ENCODE measurements at places on chromosomes 12 and 14.

GRCh38 chr12:64383675-64384074 is 6.9 kb downstream of the C12orf56 start:
- no peak for DNase-seq

GRCh38 chr12:6250343-6250742 is 50.1 kb downstream of the CD9 start:
- DNase-seq, result no peak

DNA sequence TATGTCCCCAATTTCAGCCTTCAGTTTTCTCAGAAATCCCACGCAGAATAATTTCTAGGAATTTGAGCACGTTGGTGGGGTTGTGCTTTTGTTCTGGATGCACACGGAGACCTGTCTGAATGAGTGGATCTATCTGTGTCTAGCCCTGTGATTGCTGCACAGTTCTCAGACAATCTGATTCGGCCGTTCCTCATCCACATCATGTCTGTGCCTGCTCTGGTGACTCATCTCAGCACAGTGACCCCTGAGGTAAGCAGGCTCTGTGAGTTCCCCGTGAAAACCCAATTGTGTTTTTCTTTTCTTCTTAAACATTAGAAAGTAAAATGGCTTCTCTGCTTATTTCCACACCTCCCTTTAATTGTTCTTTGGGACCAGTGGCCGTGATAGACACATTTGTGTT is 20.2 kb downstream of the UBE3B start:
- no peak for DNase-seq

DNA sequence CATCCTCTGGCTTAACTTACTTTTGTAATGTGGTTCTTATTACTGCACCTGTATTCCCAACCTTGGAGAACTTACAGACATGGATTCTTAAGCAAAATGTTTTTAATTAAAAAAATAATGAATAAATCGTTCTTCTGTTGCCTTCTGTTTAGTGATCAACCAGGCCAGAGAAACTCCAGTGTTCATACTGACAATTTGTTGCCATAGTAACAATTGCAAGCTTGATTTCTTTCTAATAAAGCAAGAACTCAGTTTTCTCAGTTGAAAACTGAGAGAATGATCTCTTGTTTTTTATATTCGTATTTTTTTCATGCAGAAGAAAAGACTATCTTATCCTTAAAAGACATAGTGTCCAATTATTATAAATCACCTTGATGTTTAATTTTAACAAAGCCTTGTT is 106.5 kb upstream of the LMNTD1 start:
- no peak for DNase-seq

DNA sequence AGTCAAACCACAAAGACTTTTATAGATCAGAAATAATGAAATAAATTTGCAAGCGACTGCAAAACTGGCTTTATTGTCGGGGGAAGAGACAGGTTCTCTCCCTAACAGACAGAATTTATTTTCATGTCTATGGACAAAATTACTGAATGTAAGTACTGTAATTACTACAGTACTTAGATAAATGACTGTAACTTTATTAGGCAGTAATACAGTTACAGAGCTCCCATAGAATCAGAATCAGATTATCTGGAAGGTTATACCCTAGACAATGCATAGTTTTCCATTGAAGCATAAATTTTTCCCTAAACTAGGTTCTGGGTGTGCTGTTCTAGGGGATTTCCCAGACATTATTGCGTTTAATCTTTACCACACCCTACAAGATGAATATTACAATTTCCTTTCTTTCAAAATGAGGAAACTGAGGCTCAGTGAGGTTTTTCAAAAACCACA is 114.2 kb downstream of the C12orf75 start:
- no peak for DNase-seq

- DNase-seq, result no peak
Observed at GRCh38 chr14:53035336-53036210, 84.7 kb upstream of the FERMT2 start.

DNA sequence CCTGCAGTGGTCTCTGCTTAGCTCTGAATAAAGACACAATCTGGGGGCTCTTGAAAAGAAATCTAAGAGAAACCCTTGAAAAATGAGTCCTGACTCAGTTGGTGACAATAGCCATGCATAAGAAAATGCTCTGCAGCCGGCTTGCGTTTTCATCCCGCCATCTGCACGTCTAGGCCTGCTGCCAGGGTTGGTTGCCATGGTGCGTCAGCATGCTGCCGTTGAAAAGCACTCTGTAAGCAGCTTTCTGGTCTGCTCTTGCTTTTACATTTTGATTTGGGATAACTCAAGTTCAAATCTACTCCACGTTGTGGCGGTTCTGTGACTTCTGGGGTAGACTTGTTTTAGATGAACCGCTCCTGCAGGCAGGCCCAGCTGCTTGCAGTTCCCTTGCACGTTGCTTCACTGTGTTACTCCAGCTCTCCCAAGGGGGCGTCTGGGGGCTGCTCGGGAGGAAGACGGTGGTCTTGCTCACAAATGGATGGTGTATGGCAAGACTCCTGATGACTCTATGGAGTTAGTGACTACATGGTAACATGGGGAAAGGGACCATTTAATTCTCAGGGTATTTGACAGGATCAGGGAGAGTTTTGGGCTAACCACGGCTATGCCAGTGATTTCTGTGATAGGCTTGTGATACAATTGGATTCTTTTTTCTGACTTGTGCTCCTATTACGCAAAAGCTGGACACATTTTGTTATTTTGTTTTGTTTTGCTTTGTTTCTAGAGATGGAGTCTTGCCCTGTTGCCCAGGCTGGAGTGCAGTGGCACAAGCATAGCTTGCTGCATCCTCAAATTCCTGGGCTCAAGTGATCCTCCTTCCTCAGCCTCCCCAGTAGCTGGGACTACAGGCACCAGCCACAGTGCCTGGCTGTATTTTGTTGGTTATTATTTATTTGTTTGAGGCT is 15.8 kb downstream of the WNT5B start:
- DNase-seq, result no peak

GRCh38 chr12:118513611-118514010 is 137.3 kb downstream of the SUDS3 start:
- DNase-seq, result no peak
